ENCODE measurements at places on chromosomes 6 and 20.

GRCh38 chr6:30542404-30542725 is 13.9 kb downstream of the GNL1 start:
- DNase-seq: no peak

- DNase-seq: no peak
Observed at GRCh38 chr6:146892283-146892612, 293.5 kb downstream of the ADGB start.

DNA sequence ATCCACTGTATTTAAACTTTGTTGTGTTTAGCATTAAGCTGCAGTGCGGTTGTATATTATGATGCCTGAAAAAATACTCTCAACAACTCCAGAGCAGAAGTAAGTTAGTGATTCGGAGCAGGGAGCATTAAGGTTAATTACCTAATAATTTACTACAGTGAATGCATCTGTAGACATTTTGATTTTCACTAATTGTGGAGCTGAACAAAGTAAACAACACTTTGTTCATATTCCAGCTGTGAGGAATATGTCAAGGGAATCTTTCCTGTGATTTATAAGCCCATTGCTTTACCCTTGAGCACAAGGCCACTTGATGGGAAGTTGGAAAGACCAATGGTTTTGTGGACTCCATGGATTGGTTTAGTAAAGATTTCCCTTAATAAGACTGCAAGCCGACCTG is 77.1 kb downstream of the CBLN4 start:
- DNase-seq: no peak

DNA sequence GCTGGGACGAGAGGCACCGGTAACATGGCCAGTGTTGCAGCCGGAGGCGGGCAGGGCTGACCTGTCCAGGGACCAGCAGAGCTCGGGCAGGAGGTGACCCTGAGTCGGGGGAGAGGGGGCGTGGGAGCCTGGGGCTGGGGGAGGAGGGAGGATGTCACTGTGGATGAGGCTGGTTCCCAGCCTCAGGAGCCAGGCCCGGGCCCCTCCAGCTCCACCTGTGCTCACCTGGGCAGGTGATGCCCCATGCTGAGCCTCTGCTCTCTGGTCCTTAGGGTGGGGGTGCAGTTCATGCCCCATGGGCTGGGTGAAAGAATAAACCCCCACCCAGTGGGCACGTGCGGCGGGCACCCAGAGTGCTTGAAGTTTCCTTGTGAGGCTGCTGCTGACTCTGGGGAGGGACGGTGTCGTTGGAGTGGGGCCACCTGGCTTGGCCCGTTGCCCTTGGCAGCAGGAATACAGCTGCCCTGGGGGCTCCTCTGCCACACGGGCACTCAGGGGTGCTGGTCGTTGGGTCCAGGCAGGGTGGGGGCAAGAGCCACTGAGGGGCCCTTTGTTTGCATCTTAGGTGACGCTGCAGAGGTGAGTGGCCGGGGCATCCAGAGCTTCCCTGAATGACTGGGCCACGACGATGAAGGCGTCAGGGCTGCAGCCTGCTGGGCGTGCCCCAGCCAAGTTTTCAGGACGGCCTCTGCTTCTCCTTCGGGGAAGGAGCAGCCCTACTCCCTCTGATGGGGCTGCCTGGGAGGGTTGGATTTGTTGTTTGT is 24.7 kb upstream of the BHLHE23 start:
- DNase-seq: no peak

- DNase-seq: no peak
Observed at GRCh38 chr6:13743736-13744127, 32.1 kb upstream of the RANBP9 start.

Measured in activated naive CD4-positive, alpha-beta T cell (primary cell).